Fibroblast of gingiva (primary cell): ENCODE measurements at places on chromosomes 16 and 17.

DNA sequence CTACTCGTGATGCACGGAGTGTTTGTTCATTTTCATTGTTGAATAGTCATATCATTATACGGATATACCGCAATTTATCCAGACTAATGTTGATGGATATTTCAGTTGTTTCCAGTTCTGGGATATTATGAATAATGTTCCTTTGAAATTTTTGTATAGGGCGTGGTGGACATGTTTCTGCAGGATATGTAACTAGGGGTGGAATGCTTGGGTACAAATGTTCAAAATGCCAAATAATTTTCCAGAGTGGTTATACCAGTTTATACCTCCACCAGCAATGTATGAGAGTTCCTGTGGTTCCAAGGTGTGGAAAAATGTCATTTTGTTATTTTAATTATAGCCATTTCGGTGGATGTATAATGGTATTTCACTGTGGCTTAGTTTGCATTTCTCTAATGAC lies 53.6 kb downstream of the NUP88 start:
- no peak for DNase-seq

GRCh38 chr16:3050487-3050886 lies 4.1 kb downstream of the MMP25 start:
- no peak for DNase-seq

GRCh38 chr16:84647828-84648594 lies at the start of gene KLHL36:
KLHL36 (plus strand) TSS chr16:84648511; CDS start chr16:84650868, 2,357 bp downstream.
- no peak for DNase-seq

DNA sequence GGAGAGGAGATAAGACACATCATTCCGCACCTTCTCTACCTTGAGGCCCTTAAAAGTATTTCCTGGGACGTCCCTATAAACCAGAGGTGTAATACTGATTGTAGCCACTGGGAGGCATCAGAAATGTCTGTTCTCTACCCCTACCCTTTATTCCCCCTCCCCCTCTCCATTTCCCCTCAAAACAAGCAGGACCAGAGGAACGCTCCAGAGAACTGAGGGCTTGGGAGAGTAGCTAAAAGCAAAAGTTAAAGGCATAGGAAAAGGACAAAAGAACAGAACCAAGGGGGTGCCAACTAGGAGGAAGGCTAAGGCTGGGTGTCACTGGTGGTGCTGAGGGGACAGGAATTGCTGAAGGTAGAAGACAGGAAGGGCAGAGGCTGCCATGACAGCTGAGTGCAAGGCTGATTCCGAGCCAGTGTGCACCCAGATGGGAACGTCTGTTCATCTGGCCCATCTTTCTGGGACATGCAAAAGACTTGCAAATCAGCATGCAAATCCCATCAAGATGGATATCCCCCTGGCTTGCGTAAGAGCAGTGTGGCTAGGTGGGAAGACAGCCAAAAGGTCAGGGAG lies 6.7 kb downstream of the CAMTA2 start:
- DNase-seq: peak; percentile 17

- no peak for DNase-seq
Observed at GRCh38 chr16:66168777-66169176, 197.7 kb upstream of the CDH5 start.

DNA sequence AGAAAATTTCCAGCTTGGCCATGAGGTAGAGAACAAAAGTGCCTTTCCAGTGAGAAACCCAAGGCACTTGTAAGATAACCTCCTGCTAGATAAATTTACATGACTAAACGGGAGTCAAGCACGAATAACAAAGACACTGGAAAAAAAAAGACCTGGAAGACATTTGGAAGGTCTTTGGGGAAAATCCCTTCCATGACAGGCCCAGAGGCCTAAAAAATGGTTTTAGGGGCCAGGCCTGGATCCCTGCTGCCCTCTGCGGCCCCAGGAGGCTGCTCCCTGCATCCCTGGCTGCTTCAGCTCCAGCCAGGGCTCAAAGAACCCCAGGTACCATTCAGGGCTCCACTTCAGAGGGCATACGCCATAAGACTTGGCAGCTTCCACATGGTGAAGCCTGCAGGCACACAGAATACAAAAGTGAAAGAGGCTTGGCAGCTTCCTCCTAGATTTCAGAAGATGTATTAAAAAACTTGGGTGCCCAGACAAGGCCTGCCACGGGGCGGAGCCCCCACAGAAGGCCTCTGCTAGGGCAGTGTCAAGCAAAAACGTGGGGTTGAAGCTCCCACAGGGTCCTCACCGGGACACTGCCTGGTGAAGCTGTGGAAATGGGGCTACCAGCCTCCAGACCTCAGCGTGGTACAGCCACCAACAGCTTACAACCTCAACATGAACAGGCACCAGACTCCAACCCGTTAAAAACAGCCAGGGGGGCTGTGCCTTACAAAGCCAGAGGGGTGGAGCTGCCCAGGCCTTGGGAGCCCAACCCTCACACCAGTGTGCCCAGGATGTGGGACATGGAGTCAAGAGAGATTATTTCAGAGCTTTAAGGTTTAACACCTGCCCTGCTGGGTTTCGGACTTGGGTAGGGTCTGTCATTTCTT lies 77.1 kb downstream of the SDK2 start:
- no peak for DNase-seq

DNA sequence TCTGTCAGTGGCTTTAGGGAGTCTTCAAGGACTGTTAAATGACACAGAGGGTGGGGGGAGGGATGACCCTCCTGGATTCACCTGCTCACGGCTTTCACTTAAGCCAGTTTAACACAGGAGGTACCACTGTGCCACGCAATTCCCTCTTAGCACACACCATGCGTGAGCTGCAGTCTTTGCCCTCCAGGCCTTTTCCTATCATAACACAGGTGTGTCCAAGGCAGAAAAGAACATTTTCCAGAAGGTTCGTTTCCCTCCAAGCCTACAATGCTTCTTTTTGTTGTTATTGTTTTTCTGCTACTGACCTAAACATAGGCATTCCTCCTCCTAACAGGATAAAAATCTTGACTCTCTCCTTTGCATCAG lies 1.1 kb downstream of the ZFHX3 start:
- no peak for DNase-seq

DNA sequence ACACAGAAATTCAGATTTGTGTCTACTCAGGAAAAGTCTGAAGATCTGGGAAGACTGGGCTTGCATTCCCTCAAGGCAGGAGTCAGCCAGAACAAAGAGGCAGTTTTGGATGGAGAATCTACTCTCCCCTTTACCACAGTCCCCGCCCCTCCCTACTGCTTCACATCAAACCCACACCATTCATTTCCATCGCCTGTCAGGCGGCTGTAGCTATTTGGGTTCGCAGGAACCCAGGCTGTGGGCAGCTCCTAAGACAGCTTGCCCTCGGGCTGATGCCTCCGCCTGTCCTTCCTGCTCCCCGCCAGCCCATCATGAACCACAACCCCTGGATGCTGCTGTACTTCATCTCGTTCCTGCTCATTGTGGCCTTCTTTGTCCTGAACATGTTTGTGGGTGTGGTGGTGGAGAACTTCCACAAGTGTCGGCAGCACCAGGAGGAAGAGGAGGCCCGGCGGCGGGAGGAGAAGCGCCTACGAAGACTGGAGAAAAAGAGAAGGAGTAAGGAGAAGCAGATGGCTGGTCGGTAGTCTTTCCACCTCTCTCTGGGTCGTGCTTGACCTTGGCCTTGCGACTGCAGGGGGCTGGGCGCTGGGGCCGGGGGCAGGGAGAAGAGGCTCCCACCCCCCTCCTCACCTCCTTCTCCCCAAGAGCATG lies 27.0 kb upstream of the ABCC3 start:
- DNase-seq: no peak

GRCh38 chr16:89601906-89602272 lies 11.6 kb upstream of the DPEP1 start:
- DNase-seq: peak; percentile 30

- DNase-seq: no peak
Observed at GRCh38 chr17:68135141-68135887, 99.8 kb downstream of the KPNA2 start.

- peak; percentile 77 for DNase-seq
Observed at GRCh38 chr16:89534252-89534756, 26.1 kb downstream of the SPG7 start.

GRCh38 chr17:29615048-29615385 lies 7.7 kb downstream of the CORO6 start:
- no peak for DNase-seq

- peak; percentile 86 for DNase-seq
Observed at GRCh38 chr17:77145612-77146245, 5.0 kb downstream of the SEC14L1 start.

DNA sequence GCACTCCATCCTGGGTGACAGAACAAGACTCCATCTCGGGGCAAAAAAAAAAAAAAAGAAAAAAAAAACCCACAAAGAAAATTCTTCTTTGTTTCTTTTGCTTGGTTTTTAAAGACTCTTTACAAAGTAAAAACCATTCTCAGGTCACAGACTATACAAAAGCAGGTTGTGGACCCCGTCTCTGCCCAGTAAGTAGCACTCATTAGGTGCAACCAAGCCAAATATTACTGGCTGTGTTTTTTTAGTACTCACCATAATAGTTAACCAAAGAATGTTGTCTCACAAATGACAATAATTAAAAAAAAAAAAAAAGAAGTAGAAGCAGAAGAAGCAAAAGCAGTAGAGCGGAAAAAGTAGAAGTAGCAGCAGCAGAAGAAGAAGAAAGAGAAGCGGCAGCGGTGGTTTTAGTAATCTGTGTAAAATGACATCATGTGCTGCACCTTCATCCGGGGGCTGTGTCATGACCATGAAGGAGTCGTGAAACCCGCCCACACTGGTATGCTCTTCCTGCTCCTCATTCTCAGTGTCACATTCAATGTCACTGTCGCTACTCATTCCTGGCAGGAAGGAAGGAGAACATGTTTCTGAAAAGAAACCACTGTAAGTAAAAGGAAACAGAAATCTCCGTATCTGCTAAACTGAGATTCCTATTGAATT lies 105.4 kb downstream of the TRIM37 start:
- DNase-seq: peak; percentile 23
